ENCODE measurements at places on chromosomes 2 and 18.

DNA sequence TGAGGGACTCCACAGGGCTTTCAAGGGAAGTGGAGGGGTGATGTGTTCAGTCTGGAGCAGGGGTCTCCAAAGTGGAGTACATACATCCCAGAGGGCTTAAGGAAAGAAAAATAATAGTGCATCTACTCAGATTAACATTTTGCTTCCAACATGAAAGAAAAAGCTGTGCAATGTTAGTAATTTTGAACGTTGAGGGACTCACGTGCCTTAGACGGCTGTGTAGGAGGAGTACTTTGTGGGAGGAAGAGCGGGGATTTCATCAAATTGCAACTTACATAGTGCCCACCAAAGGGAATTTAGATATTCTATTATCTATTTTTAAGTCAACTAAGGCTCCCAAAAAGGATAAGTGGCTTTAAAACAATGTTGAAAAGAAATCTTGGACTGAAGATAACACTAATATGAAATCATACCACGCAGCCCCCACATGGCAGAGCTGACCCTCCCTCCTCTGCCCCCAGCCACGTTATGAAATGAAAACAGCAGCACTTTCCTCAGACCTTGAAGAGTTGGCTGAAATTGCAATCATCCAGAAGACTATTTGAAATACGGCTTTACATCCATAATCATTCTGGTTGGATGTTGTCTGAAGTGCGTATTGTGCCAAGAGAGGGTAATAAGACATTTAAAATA lies 42.9 kb downstream of the MEX3C start:
- no peak for DNase-seq

- no peak for DNase-seq
Observed at GRCh38 chr2:186891185-186891621, 42.2 kb upstream of the ZSWIM2 start.

GRCh38 chr2:226888971-226889370 lies 53.1 kb downstream of the RHBDD1 start:
- no peak for DNase-seq

GRCh38 chr2:20626698-20627513 lies 24.0 kb downstream of the HS1BP3 start:
- no peak for DNase-seq

DNA sequence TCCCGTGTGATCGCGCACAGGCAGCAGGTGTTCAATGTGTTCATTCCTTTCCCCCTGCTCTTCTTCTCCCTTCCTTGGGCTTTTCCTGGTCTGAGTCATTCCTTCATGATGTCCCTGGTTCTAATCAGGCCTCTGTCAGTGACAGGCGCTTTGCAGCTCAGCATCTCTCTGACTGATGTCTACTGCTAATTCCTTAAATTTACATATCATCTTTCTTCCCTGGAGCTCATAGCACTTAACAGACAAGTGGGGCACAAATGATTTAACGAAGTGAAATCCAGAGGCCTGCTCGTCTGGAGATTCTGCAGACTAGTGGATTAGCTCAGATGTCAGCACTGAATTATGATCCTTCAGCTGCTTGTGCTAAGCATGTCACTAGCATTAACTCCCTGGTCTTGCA lies 77.9 kb downstream of the NRP2 start:
- no peak for DNase-seq

DNA sequence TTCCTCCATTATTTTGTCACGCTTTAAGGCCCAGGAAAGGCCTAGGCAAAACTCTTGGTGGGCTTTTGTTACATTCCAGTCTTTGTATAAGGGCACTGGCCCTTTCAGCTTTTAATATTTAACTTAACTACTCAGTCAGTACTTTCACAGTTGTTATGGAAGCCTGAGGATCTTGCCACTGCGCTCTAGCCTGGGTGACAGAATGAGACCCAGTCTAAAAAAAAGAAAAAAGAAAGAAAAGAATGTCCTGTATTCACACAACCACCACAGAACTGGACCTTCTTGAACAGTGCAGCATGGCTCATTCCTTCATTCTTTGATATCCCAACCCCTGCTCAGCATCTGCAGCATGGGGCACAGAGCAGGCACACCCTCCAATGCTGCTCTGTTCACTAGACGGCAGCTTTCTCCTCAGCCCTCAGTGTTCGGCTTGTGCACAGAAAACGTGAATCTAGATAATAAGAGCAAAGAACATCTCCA lies 93.4 kb upstream of the MSH2 start:
- no peak for DNase-seq

- no peak for DNase-seq
Observed at GRCh38 chr18:76260941-76261472, 234.0 kb downstream of the ZNF516 start.

- DNase-seq, result peak; percentile 59
Observed at GRCh38 chr2:174682007-174682577, 82.2 kb downstream of the CHRNA1 start.

- no peak for DNase-seq
Observed at GRCh38 chr2:28801726-28802125, 8.9 kb upstream of the SPDYA start.

DNA sequence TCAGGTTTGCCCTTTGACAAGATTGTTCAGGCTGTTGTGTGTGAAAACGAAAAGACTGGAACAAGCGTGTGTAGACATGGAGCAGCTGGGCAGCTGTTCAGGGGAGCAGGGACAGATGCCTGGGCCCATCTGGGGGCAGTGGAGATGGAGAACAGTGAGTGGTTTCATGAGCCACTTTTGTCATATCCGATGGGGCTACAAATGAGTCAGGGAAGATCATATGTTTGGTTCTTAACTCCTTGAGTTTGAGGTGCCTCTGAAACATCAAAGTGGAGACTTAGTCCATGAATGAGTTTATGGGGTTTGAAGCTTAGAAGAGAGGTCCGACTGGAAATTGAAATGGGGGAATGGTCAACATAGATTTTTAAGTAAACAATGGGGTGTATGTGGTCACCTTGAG lies 9.3 kb upstream of the PLB1 start:
- no peak for DNase-seq

GRCh38 chr2:209845666-209846065 lies 74.0 kb downstream of the UNC80 start:
- no peak for DNase-seq

GRCh38 chr2:30984148-30984547 lies 154.1 kb downstream of the GALNT14 start:
- DNase-seq, result no peak

DNA sequence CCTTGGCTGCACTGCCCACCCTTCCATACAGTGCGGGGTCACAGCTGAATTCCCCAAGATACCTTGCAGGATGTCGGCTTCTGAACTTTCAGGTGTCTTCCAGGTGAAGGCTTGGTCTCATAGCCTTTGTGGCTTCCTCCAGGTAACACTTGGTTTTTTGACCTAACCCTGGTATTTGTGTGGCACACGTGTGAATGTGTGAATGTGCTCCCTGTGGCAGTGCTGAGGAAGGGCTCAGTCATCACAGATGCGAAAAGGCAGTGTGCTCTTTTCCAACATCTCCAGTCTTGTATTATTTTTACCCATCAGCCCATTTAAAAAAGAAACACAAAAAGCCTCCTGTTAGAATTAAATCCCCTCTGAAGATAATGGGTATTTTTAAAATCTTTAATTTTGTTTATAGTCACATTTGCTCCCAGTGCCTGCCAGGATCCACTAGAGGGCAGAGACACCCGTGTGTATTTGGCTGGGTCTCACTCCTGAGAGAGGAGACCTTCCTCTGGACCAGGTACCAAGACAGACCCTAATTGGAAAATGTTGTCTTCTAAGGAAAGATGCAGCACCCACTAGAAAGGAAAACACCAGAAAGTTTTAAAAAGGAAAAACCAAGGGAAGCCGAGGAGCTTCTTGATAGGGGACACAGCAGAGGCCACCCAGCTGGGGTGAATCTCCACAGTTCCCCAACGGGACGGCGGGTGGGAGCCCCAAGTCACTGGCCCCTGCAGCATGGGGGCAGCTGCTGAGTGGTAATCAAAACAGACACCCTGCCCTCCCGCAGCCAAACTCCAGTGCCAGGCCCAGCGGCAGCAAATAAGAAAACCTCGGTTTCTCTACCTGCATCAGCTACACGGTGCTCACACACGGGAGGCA lies 27.7 kb downstream of the FAM110C start:
- DNase-seq, result no peak

GRCh38 chr2:232463701-232464543 lies 8.0 kb downstream of the ALPI start:
- no peak for DNase-seq

DNA sequence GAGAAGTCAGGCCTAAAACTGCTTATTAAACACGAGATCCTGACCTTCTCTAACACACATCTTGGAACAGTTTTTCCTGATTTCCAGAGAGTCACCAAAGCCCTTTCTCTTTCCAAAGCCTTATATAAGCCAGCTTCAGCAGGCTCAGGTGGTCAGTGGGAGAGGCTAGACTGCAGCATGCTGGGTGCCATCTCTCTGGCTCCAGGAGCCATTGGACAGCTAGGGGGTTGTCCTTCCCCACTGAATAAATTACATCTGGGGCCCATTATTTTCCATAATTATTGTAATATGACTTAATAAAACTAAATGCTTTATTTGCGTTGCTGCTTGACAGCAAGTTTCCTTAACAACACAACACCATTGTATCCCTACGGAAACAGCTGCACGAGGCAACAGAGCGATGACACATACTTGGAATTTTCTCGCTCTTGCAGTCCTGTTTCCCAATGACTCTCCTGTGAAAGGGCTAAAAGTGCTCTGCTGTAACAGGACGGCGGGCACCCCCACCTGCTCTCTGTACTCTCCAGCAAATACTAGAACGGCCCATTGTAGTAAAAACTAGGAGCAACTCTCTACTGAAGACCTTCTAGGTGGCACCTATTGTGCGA lies 160.6 kb downstream of the RNF144A start:
- no peak for DNase-seq

- DNase-seq, result no peak
Observed at GRCh38 chr2:168970711-168971233, 60.4 kb downstream of the ABCB11 start.

DNA sequence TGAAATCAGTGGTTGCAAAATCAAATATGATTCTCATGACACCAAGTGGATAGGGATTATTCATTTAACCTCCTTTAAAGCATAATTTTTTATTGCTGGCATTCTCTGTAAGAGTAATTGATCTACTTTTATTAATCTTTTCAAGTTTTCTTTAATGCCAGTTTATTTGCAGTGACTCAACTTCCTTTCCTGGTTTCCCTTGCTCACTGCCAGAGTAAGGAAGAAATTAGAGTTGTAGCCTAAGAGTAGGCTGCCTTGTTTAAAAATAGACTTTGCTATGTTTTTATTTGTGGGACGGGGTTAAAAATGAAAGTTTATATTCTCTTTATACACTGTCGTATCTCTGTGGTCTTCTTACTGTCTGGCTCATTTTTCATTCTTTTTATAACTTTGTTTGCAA lies 148.6 kb downstream of the WDR7 start:
- no peak for DNase-seq

DNA sequence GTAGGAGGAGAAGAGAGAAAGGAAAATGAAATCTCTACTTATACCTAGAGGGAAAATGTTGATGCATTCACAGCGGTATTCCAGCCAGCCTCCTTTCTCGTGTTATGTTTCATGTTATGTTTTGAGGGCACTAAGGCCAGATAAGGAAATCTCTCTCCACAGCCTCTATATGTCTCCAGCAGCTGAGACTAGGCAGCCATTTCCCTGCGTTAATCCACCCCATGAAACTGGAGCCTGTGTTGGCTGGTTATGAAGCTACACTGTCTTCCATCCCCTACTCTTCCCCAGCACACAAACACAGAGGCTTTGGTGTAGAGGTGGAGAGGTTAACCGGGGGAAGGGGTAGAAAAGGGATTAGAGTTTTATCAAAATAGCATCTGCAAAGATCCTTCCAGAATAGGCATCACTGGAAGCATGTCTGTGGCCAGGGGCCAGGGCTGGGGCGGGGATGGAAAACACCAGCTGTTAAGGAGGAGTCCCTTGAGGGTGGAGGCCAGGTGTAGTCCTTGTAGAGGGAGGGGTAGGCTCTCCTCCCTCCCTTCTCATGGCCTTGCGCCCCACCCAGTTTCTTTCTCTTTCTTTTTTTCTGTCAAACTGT lies 100.9 kb upstream of the TNP1 start:
- DNase-seq, result no peak

DNA sequence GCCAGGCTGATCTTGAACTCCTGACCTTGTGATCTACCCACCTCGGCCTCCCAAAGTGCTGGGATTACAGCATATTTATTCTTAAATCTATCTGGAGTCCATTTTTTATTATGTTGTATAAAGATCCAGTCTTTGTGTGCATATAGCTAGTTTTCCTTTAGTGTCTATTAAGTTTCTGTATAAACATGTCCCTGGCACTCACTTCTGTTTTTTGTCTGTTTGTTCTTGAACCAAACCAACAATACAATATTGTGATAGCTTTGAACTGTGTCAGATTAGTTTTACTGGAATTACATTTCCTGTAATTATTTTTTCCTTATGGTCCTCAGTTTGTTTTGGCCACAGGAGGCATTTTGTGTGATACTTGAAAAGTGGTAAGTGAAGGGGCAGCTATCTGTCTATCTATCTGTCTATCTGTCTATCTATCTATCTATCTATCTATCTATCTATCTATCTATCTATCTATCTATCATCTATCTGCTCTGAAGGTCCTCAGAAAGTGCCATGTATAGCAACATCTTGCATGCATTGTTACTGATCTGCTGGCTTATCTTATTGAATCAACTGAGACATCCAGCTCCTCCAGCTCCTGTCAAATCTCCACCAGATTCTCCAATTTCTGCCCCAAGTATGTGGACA lies 70.9 kb upstream of the ACVR1 start:
- no peak for DNase-seq

DNA sequence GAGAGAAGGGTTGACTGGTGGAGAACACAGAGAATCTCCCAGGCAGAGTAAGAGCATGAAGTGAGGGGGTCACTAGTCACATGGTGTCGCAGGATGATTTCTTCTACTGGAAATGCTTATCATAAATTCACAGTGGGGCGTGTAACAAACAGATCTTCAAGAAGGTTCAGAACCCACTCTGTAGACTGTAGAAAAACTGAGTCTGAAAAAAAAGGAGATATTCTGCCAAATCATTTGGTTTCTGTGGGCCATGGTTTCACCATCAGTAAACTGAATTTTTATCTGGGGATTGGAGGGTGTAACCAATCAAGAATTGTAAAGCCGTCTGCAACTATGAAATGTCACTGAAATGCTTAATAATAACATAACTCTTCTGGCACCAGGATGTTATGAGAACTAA lies 15.0 kb downstream of the TPGS2 start:
- DNase-seq, result no peak

DNA sequence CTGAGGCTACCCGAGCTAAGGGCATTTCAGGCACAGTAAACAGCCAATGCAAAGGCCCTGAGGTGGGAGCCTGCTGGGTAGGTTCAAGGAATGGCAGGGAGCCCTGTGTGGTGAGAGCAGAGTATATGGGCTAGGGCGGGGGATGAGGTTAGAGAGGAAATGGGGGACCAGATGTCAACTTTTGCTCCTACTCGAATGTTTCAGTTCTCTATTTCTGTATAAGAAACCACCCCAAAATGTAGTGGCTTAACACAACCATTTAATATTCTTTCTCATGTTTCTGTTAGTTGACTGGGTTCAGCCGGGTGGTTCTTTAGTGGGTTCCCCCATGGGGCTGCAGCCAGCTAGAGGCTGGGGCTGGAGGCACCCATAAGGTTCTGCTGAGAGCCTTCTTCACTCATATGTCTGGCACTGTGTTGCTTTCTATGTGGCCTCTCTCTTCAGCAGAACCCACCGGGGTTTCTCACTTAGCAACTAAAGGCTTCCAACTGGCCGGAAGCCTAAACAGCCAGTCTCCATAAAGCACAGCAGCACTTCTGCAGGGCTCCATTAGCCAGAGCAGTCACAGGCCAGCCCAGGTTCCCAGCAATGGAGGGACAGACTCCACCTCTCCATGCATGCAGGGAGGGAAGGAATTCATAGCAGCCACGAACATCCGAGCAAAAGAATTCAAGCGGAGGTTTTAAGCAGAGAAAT lies 5.6 kb upstream of the ATOH8 start:
- DNase-seq, result no peak

- DNase-seq, result no peak
Observed at GRCh38 chr2:11337909-11338308, 6.5 kb downstream of the ROCK2 start.
